HFFc6 (cell line): ENCODE measurements at places on chromosomes 2 and 18.

DNA sequence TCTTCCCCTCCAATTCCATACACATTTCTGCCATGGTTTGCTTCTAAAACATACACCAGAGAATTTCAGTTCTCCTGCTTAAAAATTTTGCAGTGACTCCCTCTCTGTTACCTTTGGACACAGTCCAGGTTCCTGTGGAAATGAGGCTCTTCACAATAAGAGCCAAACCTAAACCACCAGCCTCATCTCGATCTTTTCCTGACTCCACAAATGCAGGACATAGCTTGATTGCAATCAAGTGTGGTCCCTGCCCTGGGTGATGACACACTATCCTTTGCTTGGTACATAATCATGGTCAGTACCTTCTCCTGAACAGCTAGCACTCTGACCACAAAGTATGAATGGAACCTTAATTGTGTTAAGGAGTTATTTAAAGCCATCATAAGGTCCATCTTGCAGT is 134.9 kb upstream of the CHAC2 start:
- peaks cover 74% of the 10 kb centered on the region for H3K4me1 ChIP-seq
- DNase-seq, result peak; percentile 87
- peak overlapping the region; percentile 53; the same call in 1 of the 2 replicates for H3K27ac ChIP-seq
- H3K27me3 ChIP-seq, result peaks cover 2% of the 10 kb centered on the region

GRCh38 chr18:31513189-31513935 is 15.4 kb downstream of the DSG2 start:
- no peak overlapping the region for H3K27ac ChIP-seq
- no peaks in the 10 kb centered on the region for H3K27me3 ChIP-seq
- no peak overlapping the region for H3K4me3 ChIP-seq
- DNase-seq, result no peak

DNA sequence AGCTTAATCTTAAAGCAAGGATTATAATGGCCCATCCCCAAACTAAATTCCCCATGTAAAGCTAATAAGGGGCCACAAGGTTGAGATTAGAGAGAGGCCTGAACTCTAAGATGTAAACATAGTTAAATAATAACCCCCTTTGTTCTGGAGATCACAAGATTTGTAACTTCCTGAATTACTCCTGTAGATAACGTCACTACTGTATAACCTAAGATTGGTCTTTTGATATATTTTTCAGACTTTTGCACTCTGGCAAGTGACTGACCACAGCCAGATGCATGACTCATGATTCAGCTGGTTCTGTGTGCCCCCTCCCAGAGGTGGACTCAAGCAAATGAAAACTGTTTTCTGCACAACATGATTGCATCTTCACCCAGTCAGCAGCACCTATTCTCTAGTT is 686.0 kb upstream of the DDX18 start:
- H3K4me3 ChIP-seq, result no peak overlapping the region
- H3K27ac ChIP-seq, result no peak overlapping the region
- no peak for DNase-seq
- no peaks in the 10 kb centered on the region for H3K27me3 ChIP-seq

DNA sequence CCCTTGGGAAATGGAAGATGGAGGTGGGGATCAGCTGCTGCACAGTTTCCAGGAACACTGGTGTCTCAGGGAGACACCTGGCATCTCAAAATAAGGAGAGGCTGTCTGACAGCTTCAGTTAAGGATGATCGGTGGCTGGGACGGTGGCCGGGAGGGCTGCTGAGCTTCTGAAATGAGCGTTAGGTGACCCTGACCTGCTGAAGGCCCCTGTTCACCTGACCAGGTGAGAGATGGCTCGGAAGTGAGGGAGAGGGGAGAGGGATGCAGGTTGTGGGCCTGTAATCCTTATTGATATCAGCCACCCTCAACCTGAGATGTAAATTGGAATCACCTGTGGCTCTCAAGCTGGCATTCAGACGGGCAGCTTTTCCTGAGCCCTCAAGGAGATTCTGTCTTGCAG is 99.0 kb downstream of the AGAP1 start:
- no peak for DNase-seq
- no peak overlapping the region for H3K4me3 ChIP-seq
- no peaks in the 10 kb centered on the region for H3K4me1 ChIP-seq
- no peaks in the 10 kb centered on the region for H3K36me3 ChIP-seq

GRCh38 chr2:180006231-180006630 is 866 bp downstream of the CWC22 start:
- H3K27me3 ChIP-seq, result no peaks in the 10 kb centered on the region
- no peak for DNase-seq
- H3K27ac ChIP-seq, result peak overlapping the region; percentile 100

DNA sequence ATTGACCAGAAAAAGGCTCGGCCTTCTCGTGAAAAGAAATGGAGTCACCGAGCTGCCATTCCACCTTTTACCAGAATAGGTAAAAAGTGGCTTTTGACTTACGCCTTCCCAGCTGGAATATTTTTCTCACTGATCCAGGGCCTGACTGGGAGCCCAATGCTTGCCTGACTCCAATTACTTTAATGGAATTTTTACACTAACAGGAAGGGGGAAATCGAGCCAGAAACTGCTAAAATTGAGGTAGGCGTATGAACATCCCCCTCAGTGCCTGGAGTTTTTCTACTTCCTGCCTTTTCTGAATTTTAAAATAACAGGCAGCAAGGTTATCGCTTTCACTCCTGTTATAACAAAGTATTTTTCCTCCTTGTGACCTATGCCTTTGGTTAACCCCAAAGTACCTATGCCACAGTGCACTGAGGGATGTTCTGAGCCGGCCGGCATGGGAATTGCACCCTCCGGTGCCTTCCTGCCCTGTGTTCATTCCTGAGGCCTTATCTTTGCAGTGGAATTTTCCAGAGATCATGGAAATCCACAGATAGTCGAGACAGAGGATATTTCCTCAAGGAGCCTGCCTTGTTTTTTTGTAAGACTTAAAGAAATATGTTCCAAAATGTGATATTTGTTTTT is 18.3 kb upstream of the RPL31 start:
- H3K27me3 ChIP-seq, result no peaks in the 10 kb centered on the region; the same call in 1 of the 2 replicates
- H3K27ac ChIP-seq, result no peak overlapping the region
- H3K4me3 ChIP-seq, result no peak overlapping the region
- H3K36me3 ChIP-seq, result no peaks in the 10 kb centered on the region
- peaks cover 21% of the 10 kb centered on the region for H3K4me1 ChIP-seq

DNA sequence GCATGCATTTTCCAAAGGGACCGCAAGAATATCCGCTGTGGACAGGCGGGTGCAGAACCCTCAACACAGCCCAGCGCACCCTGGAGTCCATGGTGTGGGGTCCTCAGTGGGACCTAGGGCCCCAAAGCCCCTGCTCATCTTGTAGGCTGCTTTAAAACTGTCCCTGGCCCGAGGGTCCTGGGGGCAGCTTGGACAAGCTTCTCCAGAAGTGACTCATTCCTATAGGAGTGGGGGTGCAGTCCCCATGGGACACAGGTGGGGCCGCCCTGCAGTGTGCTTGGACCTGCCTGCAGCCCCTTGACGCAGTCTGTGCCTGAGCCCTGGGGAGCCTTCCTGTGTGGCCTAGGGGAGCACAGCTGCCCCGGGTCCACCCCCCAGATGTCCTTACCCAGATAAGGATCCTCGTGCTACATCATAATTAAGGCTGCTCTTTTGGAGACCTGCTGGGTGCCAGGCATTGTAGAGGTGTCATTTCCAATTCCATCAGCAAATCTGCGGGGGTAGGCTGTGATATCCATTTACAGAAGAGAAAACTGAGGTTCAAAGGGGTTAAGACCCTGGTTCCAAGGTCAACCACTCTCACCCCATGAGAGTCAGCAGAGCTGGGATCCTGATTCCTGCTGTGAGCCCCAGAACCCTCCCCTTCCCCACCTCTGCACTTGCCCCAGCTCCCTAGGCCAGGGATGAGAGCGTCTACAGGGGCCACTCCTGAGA is 1.7 kb upstream of the HS6ST1 start:
- no peaks in the 10 kb centered on the region; the same call in 1 of the 2 replicates for H3K36me3 ChIP-seq
- DNase-seq, result no peak
- no peak overlapping the region for H3K4me3 ChIP-seq
- H3K27me3 ChIP-seq, result peaks cover under 1% of the 10 kb centered on the region; the same call in 1 of the 2 replicates

- DNase-seq, result no peak
- H3K4me3 ChIP-seq, result no peak overlapping the region
- H3K4me1 ChIP-seq, result no peaks in the 10 kb centered on the region
Measured at GRCh38 chr2:50347358-50348044, 684.4 kb downstream of the NRXN1 start.

- DNase-seq, result no peak
- H3K4me3 ChIP-seq, result peak overlapping the region; percentile 37
- H3K4me1 ChIP-seq, result peaks cover 76% of the 10 kb centered on the region
- peak overlapping the region; percentile 93 for H3K27ac ChIP-seq
- H3K36me3 ChIP-seq, result peaks cover 54% of the 10 kb centered on the region
Measured at GRCh38 chr2:201467666-201468065, 16.1 kb downstream of the STRADB start.

- H3K36me3 ChIP-seq, result no peaks in the 10 kb centered on the region; the same call in none of the 2 replicates
- H3K4me1 ChIP-seq, result no peaks in the 10 kb centered on the region
- no peak overlapping the region for H3K4me3 ChIP-seq
- no peak overlapping the region for H3K27ac ChIP-seq
- no peaks in the 10 kb centered on the region; the same call in 1 of the 2 replicates for H3K27me3 ChIP-seq
Measured at GRCh38 chr2:5389740-5390139, 302.4 kb upstream of the SOX11 start.

DNA sequence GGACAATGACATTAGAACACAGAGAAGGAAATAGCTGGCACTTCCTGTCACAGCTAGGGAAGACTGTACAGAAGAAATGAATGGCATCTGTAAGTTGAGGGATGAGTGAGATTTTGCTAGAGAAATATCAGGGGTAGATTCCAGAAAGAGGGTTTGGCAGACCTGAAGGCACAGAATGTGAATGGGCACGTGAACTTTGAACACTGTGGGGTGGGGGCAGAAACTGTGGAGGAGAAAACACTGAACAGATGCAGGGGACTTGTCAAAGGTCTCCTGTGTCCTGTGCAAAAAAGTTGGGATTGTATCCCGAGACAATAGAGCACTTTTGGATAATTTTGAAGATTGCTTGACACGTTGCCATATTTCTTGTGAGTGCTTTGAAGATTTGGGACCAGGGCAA is 88.0 kb downstream of the PPP1R1C start:
- no peak for DNase-seq
- no peak overlapping the region for H3K27ac ChIP-seq
- peaks cover 1% of the 10 kb centered on the region; the same call in 1 of the 2 replicates for H3K27me3 ChIP-seq
- H3K4me3 ChIP-seq, result no peak overlapping the region
- H3K4me1 ChIP-seq, result peaks cover 48% of the 10 kb centered on the region
